ENCODE measurements at places on chromosomes 6 and 20. TPM values are rescaled to one million over a fixed set of nuclear protein-coding genes. Genes with fewer than 3 reads are reported as not detected.

GRCh38 chr20:62178316-62179161 lies 4.3 kb upstream of the MTG2 start:
- no peak for DNase-seq

DNA sequence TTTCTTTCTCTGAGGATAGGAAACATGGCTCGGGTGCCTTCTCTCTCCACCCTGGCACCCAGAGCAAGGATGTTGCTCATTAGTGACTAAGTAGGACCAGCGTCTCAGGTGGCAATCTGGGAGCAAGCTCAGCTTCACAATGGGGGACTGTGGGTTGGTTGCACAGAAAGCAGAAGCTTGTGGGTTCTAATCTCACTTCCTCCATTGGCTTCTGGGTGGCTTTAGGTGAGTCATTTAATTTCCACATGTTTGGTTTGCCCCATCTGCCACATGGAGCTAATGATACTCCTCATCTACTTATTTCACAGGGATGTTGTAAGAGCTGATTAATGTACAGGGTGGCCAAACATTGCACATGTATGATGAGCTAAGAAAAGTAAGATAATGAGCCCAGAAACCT lies 54.8 kb upstream of the AKIRIN2 start:
- DNase-seq: no peak

DNA sequence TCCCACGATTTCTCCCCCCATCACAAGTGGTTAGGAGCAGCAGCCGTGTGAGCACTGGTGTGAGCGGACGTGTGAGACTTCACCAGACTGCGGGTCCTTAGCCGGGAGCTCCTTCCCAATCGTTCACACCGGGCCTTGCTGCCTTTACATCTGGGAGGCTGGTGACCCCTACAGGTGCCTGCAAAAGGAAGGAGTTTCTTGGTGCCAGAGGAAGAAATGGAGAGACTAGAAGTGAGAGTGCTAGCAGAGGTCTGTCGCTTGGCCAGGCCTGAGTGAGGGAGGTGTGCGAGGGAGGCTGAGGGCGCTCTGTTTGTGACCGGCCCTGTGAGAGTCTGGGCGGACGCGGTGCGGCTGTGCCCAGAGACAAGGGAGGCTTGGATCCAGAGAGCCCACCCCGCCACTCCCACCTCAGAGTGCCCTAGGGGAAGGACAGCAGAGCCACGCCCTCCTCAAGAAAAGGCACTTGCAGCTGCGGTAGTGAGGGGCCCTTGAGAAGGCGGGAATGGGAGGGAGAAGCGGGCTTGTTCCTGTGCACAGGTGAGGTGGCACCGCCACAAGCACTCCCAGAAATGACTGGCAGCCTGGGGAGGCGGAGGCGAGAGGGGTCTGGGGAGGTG lies 10.0 kb upstream of the ARMC2 start:
- DNase-seq: peak; percentile 43

DNA sequence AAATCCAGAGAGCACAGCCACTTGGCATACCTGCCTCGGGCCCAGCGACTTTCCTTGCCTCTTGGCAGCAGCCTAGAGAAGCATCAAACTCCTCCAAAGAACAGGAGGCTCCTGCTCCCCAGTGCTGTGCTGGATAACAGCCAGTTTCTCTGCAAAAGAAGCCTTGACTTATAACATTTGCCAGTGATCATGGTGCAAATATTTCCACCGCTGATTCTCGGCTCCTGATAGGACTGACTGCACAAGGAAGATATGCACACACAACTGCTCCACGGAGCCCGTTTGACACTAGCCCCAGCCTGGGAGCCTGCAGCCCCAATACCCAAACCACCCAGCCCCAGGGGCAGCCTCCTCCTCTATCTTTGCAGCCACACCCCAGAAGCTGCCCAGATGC lies 17.5 kb downstream of the ACSS1 start:
- DNase-seq: no peak

DNA sequence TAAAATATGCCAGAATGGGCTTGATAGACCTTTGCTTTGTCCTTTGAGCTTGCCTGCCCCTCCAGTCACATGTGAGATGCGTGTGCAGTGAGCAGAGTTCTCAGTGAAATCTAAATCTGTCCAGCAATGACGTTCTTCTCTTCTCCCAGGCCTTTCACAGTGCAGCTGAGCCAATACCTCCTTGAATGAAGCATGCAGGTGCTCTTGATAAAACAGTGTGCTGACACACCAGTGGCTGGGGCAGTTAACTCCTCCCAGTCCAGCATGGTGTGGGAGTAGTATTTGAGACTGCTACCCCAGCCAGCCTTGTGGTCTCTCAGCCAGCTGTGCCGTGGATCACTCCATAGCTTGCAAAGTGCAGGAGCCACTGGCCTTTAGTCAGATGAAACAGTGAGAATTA lies 240.5 kb downstream of the FARS2 start:
- no peak for DNase-seq

DNA sequence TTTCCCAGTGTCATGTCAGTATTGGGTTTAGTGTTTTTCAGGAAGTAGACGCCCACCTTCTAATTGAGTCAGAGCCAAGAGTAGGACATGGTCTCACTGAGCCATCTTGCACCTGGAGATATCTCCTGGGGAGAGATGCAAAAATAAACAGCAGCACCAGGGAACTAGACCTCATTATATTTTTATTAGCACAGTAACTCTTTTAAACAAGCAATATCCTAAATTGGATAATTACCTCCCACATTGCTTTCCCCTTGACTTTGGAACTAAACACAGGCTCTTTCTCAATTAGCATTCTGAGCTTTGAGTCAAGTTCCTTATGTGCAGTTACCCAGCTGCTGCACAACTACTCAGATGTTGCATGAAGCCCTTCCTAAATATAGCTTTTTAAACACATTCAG lies 175.4 kb downstream of the IBTK start:
- no peak for DNase-seq

- peak; percentile 9 for DNase-seq
These were observed 476.9 kb downstream of the KHDRBS2 start for GRCh38 chr6:61809004-61809595.

- DNase-seq: no peak
These were observed 37.1 kb upstream of the FKBP1C start for GRCh38 chr6:63174173-63174572.

GRCh38 chr6:56551409-56552120 lies 91.1 kb downstream of the DST start:
- DNase-seq: no peak

DNA sequence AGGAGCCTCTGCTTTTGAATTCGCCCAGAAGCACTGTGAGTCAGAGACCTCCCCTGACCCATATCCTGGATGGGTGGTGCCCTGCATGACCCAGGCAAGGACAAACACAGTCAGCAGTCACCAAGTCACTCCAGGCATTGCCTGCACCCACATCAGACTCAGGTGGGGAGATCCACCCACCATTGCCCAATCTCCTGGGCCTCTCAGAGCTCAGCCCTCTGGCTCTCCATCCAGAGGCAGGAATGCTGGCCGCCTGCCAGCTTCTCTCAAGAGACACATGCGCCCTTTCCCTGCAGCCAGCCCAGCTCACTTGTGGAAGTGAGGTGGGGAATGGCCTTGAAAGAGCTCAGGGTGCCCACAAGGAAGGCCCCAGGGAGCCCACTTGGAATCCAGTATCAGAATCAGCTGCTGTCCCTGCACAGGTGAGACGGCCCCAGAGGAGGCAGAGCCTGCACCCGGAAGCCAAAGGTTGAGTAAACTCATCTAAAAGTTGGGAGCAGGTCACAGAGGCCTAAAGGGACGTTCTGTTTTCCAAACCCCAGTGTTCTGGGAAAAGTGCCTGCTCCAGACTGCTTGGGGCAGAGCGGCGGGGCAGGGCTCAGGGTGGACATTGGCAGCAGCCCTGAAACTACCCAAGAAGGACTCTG lies 129.8 kb downstream of the PREX1 start:
- DNase-seq: no peak

- DNase-seq: no peak
These were observed 9.8 kb downstream of the RIMS4 start for GRCh38 chr20:44800391-44801046.

DNA sequence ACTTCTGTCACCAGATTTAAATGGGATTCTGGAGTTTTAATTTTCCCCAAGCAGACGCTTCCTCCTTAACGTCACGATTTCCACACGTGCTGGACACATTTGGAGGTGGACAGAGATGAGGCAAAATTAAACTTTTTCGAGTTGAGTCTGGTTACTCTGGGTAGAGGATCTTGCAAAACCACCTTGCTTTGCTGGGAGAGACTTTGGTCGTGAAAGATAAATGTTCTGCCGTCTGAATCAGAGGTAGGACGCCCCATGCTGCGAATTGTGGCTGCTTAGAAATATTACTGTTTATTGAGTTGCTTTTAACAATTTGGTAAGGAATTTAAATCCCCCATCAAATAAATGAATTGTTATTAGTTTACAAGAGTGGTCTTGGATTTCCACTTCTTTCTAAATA lies 46.8 kb downstream of the CTCFL start:
- DNase-seq: no peak

- no peak for DNase-seq
These were observed 36.7 kb downstream of the FGD2 start for GRCh38 chr6:37042150-37042549.

- no peak for DNase-seq
These were observed 358.0 kb upstream of the CDH4 start for GRCh38 chr20:60894091-60894490.

GRCh38 chr6:9334979-9335378 lies 899.6 kb upstream of the SLC35B3 start:
- no peak for DNase-seq

DNA sequence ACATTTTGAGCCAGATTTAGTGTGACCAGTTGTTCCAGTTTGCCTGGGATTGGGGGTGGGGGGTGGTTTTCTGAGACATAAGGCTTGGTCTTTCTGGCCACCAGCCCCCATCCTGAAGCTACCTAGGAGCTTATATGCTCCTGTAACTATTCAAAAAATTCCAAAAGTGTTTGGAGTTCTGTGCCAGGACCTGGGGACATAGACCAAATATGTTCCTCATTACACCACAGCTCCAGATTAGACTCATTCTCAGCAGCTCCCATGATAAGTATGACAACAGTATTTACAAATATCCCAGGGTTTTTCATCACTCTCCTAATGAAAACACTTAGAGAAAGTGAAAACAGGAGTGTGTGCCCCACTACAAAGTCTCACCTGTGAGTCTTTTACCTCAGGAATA lies 37.8 kb upstream of the RNF144B start:
- DNase-seq: no peak

DNA sequence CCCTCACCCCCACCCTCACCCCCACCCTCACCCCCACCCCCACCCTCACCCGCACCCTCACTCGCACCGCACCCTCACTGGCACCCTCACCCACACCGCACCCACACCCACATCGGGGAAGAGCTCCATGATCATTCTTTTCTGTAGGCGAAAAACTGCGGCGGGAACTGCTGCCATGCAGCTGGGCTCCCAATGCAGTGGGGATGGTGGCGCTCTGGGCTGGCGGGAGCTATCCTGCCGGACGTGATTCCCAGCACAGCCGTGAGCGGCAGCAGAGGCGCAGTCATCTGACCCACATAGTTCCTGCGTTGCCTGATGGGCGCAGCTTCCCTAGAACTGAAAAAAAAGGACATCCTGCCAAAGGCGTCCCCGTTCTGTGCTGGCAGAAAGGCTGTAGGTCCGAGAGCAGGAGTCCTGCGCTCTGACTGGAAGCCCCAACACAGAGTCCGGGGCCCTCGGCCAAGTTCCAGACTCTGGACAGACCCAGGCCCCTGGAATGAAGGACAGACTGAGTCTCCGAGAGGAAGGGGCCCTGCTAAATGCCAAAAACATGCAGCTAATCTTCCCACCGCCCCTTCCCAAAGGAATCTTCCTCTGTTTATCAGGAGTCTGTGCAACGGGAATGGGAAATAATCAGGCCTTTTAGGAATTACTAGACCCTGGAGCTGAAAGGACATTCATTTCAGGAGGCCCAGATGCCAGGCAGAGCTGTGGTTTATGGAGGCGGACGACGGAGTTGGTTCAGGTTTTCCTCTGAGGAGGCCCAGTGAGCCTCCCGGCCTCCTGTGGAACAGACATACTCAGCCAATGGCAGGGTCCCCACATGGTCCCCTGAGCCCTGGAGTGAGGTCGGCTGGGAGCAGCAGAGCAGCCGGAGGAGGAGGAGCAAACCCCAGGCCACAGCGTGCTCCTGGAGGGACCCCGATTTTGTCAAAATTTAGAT lies 14.1 kb upstream of the TCFL5 start:
- DNase-seq: peak; percentile 47

DNA sequence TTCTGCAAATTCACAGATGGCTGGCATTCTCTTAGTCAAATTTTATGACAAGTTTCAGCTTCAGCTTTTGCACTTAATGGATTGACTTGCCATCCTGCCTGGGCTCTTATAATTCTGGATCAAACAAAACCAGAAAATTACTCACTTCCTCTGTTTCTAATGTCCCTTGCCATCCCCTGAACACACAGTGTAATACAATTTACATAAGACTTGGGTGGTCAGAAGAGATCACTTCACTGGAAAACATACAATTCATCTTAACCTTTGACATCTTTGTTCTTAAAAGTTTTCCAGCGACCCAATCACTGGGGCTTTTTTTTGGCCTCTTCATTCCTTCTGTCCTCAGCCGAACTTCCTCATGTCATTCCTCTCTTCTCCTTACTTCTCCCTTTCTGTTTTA lies 199.0 kb downstream of the ARHGAP18 start:
- DNase-seq: no peak

DNA sequence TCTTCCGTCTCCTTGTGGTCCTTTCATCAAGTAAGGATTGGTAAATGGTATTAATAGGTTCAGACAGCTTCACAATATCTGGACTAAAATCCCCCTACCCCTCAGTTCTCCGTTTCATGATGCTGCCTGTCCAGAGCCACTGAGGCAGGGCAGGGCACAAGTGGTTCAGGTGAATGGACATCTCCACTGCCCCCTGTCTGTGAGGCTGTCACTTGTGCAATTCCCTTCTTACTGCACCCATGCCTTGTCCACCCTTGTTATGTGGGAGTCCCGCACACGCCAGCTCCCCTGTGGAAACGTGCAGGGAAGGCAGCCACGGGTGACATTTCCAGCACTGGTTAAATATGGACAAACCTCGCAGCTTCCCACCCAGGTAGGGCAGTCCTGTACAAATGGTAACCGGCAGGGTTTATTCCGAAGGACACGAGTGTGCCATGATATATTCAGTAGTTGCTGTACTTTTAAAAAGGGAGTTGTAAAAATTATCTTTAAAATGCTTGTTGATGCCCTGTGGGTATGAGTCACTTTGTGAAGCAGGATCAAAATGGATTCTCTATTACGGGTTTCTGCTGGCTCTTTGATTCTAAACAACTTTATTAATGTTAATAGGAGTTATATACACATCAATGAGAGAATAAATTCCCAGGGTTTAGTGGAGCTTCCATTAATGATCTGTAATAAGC lies 73.5 kb downstream of the FYN start:
- DNase-seq: no peak

Gene ADGRF1
- polyA plus RNA-seq: 72.0 TPM

Gene SSTR4
- polyA plus RNA-seq: not detected

Gene COL21A1
- polyA plus RNA-seq: 121 TPM

Gene TRIM31
- 0.09 TPM for polyA plus RNA-seq

Gene GSTA2
- polyA plus RNA-seq: 0.51 TPM

Gene TSHZ2
- 12.8 TPM for polyA plus RNA-seq

Gene OR2H2
- polyA plus RNA-seq: 0.11 TPM

Gene ABT1
- polyA plus RNA-seq: 14.8 TPM

Gene EDN3
- polyA plus RNA-seq: 5.2 TPM

Gene OOEP
- polyA plus RNA-seq: 0.40 TPM

Gene HDGFL1
- polyA plus RNA-seq: not detected

Measured in renal cortex interstitium (tissue), 15 donors.